ENCODE measurements at places on chromosomes 6 and 20.
A peak's percentile ranks its signal among the peaks of the same experiment; 100 is the strongest.

DNA sequence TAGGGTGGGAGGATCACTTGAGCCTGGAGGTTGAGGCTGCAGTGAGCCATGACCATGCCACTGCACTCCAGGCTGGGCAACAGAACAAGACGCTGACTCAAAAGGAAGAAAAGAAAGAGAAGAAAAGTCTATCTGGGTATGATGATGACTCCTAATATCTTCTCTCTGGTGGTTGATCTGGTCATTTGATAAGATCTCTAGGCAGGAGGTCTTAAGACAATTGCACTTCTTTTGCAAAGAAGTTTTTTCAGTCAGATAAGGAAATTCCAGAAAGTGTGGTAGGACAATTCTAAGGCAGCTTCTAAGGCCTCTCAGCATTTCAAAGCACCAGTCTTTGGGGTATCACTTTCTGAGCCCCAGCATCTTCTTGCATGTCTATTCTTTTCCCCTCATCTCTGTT lies 7.7 kb upstream of the AIF1 start:
- DNase-seq, result no peak

DNA sequence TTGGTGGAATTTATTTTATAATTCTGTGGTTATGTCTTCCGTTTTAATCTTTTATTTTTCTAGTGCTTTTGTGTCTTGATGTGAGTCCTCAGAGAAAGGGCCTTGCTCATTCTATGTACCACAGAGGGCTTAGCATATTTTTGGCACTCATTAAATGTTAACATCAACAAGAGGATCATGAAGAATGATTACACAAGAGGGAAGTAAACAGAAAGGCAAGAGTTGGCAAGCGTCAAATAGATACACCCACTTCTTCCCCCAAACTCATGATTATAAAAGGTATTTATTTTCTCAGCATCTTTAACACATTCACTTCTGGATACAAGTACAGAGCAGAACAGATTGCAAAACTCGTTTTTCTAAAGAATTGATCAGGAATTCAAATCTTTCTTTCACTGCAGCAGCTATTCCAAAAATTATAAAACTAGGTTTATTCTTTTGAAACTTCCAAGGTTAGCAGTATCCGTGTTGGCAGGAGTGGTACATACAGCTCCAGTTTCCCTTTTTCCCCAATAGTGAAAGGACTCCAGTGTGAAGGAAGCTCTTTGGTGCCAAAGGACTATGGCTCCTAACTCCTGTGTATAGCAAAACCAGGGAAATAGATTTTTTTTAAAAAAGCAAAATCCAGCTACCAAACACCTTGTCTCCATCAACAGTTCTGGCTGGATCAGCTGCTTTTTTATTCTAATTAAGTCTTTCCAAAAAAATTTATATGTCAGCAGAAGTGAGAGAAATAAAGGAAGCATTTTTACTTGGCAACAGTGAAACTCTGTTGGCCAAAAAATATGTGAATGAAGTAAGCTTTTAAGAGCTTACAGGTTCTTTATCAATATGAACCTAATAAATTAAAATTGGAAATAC lies 221.9 kb downstream of the ADGRG6 start:
- no peak for DNase-seq

DNA sequence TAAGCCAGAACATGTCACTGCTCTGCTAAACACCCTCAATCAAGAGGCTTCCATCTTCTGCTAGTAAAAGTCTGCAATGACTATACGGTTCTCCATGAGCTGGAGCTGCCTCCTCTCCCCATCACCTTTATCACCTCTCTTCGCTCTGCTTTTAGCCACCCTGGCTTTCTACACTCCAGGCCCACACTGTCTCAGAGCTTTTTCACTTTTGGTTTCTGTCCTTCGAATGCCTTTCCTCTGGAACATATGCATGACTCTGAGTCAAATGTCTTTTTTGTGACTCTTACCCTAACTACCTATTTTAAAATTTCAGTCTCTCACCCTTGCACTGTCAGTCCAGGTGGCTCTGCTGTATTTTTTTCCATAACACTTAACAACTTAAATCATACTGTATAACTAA lies 525.4 kb upstream of the RNF217 start:
- no peak for DNase-seq

GRCh38 chr6:116253505-116254296 lies at the start of gene TSPYL4:
Gene TSPYL4 (minus strand): TSS chr6:116254075. CDS start chr6:116254008, 67 bp downstream.
- peak; percentile 97 for DNase-seq

DNA sequence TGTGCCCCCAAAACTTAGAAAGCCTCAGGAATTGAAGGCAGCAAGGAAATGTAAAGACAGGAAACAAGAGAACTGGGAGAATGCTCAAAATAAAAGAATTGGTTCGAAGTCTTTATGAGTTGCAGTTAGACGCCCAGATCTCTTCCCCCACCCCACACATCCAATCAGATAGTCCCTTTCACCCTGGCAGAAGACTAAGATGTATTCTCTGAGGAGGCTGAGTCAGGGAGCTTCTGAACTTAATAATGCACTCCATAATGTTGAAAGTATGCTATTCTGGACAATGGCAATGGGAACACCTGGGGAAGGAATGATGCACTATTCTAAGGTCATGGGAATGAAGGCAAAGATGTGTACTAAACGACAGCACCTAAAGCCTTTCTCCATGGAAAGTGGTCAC lies 173.6 kb downstream of the MTFR2 start:
- DNase-seq, result no peak

DNA sequence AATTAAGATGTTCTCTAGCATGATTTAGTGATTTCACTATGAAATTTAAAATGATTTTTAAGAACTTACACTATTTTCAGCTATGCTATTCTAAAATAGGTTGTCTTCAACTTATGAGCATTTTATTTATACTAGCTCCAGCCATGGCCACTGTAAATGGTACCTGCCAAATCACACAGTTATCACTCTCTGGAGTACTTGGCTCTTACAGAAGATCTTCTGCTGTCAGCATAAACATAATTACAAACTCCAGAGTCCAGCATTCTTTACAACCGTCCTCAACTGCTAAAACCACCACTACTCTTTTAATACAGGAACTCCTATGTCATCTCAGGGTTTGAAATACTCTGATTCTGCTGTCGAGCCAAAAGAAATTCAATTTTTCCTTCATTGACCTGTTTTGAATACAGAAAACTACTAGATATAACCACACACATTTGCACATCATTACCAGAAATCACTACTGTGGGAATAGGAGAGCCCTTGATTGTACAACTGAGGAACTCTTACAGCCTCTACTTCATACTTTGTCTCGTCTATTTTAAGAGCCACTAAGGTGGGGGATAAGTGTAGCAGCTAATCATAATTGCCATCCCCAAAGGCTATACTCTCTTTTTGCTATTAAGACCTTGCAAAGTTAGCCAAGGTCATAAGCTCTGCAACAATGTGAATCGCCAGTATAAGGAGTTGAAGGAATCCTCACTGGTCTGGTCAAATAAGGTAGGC lies 93.7 kb downstream of the PHIP start:
- no peak for DNase-seq

DNA sequence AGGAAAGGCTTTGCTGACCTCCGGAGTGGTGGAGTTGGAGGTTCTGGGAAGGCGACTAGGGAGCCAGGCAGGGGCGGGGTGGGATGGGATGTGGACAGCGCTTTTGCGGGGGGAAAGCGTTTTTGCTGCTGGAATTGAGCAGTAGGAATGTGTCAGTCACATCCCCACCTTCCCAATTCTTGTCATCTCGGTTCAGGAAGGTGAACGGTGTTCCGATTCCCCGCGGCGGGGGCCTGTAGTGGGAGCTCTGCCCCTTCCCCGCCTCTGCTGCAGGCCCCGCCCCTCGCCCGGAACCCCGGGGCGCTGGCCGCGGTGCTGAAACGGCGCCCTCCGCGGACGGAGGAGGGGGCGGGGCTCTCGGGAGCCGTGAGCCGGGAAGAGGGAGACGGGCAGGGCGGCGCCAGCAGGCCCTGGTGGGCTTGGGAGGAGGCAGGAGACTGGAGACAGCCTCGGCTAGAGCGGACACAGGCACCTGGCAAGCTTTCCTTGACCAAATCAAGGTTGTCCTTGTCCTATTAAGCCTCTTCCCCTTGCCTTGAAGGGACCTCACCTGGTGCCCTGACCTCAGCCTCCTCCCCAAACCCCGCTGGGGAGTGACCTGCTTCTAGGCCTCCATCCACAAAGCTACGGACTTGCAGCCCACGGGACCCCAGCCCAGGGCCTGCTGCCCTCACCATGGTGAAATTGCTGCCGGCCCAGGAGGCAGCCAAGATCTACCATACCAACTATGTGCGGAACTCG lies at the start of gene LHFPL5:
TSS of gene LHFPL5 (plus strand) at position 357 of the 741 bp plus-strand sequence. CDS start at position 676, 319 bp downstream.
- peak; percentile 23 for DNase-seq

DNA sequence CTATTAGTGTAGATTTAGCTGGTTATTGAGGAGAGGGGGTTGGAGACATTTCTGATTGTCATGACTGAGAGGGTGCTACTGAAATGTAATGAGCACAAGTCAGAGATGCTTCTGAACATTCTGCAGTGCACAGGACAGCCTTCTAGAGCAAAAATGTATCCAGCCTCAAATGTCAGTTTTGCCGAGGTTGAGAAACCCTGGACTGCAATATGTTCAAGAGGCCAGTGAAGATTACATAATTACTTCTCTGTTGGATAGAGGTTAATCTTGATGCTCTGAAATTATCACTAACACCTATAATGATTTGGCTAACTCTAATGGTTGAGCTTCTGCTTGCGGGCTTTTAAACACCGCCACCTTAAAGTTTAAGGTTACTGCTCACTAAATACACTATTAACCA lies 3.4 kb upstream of the DUSP22 start:
- no peak for DNase-seq
